ENCODE measurements at places on chromosomes 7 and 10. TPM values are rescaled to one million over a fixed set of nuclear protein-coding genes. Genes with fewer than 3 reads are reported as not detected.

DNA sequence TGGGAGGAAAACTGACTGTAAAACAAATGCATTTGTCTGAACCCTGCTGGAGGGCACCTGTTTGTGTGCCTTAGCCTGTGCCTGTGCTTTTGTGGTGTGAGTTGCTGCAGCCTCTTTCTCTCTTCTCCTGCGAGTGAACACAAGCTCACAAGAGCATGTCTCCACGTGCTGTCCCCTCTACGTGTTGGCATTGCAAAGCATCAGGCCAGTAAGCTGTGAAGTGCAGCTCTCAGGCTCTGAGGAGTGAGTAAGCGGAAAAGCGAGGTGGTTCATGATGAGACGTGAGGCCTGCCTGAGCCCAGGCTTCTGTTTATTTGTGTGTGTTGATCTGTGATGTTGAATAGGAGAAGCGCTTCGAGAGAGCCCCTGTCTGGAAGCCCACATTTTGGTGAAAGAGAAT, 85.6 kb upstream of the PDCD4 start:
- DNase-seq = no peak

GRCh38 chr7:127809261-127809702, 157.3 kb downstream of the SND1 start:
- no peak for DNase-seq

DNA sequence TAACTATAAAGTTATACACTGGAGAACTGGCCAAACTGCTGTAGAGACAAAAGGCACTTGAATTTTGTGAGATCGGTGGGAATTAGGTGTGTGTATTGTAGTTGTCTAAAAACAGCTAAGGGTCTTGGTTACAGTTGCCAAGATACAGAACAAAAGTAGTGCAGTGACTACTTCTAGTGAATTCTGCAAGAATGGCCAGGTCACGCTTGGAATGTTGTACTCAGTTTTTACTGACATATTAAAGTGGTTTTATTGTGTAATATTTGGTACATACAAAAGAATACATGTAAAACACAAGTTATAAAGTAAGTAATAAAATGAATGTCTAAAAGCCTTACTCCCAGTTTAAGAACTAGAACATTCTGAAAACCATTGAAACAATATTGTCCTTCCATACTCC, 42.4 kb downstream of the PRPF18 start:
- DNase-seq = no peak

DNA sequence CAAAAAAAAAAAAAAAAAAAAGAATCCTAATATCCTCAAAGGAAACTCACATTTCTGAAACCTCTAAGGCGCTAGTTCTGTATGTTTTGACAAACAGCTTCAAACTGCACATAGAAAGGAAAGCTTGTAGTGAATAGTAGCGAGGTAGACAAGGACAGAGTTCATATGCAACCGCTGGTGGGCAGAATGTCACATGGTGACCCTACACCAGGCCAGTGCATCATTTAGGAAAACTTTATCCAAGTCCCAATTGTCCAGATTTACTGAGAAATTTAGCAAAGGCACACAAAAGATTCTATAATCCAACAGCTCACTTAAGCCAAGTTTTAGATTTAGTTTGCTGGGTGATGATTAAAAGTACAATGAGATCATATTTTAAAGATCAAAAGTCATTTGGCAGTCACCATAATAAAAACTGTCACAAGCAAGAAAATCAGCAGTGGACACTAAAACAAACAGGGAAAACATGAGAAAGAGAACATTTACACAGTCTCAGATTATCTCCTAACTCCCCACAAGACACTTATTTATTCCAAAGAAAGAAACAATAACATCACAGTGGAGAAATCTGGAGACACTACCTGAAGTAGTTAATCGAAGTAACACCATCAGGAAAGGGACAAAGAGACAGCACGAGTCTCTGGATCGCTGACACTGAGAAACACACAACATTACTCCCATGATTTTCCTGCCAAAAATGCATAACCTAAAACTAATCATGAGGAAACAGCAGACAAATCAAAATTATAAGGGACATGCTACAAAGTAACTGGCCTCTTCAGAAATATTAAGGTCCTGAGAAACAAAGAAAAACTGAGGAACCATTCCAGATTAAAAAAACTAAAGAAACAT, 20.2 kb downstream of the FAM204A start:
- DNase-seq = no peak

DNA sequence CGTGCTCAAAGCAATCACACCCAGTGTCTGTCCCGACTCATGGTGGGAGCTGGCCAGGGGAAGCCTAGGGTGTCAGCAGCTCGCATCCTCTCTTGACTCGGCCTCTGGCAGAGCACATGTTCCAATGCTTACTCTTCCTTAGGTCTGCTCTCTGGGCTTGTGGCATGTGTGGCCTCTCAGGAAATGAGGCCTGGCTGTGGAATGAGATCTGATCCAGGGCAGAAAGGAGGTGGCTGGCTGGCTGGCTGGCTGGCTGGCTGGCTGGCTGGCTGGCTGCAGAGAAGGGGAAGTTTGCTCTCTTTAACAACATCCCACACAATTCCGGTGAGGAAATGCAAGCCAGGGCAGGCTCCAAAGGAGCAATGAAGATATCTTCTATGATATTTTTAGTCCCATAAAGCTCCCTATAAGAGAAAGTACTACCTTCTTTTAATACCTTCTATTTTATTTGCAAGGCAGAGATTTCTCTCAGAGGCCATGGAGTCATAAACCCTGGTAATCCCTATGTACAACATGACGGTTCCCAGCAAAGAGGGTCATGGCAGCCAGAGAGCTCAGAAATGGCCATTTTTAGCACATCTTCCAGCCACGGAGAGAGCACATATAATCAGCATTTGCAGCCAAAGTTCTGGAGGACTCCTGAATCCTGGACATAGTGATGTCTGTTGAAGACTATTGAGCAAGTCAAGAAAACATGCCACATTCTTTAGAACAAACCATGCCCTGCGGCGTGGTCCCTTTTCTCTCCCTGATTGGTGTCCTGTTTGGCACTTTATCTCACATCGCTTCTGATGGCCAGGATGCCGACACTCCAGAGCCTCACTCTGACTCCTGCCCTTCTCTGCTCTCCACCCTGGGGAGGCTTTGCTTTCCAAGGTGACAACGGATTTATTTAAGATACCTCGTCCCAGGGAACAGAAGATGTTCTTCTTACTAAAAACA, 153.7 kb downstream of the FANK1 start:
- DNase-seq = no peak

The CALCR gene
- 0.76 TPM for polyA plus RNA-seq

DNA sequence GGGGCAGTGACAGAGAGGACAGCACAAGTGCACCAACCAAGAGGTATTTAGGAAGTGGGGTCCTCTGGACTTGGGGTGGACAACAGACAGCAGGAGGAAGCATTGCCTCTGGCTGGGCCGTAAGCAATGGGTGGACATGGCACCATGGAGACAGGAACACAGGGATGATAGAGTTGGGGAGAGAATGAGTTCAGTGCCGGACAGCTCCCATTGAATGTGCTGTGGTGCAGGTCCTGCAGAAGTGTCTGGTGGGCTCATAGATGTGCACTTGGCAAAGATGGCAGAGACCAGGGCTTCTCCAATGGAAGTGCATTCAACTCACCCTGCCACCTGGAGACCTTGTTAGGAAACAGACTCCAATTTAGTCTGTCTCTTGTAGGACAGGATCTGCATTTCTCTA, 341.5 kb upstream of the ZMIZ1 start:
- no peak for DNase-seq

DNA sequence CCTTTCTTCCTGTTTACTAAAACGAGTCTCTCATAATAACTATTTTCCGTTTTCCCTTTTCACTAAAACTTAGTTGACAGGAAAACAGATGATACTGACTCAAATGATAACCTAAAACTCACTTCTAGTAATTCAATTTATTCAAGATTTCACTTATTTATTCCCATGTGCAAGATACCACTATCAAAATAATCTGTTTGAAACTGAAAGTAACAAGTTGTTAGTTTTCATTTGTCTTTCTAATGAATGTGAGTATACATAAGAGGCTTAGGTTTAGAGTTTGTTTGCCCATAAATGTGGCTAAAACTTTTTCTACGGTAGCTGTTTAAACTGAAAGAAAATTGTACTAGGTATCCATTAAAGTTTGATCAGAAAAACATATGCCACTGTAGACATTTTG, 314.9 kb upstream of the STEAP1 start:
- DNase-seq = no peak

DNA sequence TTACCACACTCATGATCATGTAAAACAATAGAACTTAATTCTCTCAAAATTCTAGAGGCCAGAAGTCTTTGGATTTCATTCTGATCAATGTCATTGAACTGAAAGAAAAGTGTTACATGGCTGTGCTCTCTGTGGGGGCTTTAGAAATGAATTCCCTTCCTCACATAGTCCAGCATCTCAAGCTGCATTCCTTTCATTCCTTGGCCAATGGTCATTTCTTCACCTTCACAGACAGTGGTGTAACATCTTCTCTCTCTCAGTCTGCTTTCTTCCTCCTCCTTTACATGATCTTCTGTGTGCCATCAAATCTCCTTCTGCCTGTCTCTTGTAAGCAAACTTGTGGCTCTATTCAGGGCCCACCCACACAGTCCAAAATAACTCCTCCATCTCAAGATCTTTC, 735.3 kb downstream of the SUGCT start:
- no peak for DNase-seq

GRCh38 chr10:125531465-125531864, 151.5 kb downstream of the TEX36 start:
- no peak for DNase-seq

The ITPRID1 gene
- polyA plus RNA-seq = 2.1 TPM

- DNase-seq = no peak
These were observed 14.8 kb upstream of the ORAI2 start for GRCh38 chr7:102418592-102418991.

- no peak for DNase-seq
These were observed 101.1 kb upstream of the RET start for GRCh38 chr10:42975558-42976340.

DNA sequence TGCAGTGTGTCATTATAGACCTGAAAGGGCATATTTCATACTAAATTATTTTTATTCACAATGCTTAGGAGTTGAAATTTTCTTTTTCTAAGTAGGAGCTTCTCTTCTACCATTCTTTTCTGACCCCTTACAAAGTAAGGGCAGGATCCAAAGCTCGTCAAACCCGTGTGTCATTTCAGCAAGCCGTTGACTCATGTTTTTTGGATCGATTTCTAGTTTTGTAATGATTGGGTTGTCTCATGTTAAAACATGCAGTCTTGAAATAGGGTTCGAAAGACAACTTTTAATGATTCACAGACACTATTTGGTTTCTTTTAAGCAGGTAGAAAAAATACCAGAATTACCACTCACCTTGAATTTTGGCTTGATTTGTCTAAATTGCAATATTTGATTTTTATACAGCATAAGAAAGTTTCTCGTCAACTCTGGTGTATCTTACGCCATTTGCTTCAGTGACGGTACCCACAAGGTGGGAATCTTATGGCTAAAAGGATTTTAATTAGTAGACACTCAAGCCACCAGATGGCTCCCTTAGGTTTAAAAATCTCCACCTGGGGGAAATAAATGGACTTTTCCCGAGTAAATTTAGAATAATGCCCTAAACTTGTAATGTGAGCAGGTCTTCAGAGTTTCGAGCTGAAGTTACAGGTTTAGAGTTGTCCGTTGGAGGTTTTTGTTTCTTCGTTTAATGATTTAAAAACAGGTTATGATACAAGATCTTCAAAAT, 283.4 kb downstream of the CCDC3 start:
- no peak for DNase-seq

DNA sequence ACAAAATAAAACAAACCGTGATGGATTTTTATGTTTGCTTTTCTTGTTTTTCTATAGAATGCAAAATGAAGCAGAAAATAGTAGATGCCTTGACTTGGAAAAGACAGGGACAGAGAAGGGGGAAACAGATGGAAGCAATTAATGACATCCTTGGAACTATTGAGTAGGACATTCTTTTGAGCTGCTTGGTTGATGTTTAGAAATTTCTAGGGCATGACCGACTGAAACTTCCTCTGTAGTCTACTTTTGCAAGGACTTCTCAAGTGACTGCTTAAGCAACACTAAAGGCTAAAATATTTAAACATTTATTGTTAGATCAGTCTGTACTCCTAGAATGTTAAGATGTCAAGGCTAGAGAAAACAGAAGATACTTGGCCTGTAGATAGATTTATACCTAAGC, 49.4 kb downstream of the VCL start:
- no peak for DNase-seq

The TACR2 gene
- 0.91 TPM for polyA plus RNA-seq

The ZNF425 gene
- polyA plus RNA-seq = 3.4 TPM

Data from testis (tissue), 5 donors.